Hepatocyte (in vitro differentiated cells): ENCODE measurements at places on chromosomes 7 and 10. TPM values are rescaled to one million over a fixed set of nuclear protein-coding genes. Genes with fewer than 3 reads are reported as not detected.

Gene NPSR1
- not detected in 2 replicates for total RNA-seq

DNA sequence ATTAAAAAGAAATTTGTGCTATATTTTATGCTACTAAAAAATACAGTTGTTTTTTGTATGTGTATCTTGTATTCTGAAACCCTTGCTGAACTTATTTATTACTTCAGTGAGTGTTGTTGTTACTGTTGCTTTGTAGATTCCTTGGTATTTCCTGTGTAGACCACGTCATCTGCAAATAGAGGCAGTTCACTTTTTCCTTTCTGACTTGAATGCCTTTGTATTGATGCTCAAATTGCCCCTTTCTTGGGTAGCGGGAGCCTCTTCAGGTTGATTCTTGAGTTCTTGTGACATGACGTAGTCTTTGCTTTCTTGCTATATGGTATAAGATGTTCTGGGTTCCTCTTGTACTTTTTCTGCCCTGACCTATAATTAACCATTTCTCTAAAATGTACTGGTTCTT, 504.1 kb downstream of the SDK1 start:
- DNase-seq, result no peak
- no peaks in the 10 kb centered on the region for H3K36me3 ChIP-seq
- H3K27ac ChIP-seq, result no peak overlapping the region
- no peaks in the 10 kb centered on the region for H3K27me3 ChIP-seq
- H3K4me3 ChIP-seq, result no peak overlapping the region

Gene SPDYE5
- not detected in 2 replicates for total RNA-seq

DNA sequence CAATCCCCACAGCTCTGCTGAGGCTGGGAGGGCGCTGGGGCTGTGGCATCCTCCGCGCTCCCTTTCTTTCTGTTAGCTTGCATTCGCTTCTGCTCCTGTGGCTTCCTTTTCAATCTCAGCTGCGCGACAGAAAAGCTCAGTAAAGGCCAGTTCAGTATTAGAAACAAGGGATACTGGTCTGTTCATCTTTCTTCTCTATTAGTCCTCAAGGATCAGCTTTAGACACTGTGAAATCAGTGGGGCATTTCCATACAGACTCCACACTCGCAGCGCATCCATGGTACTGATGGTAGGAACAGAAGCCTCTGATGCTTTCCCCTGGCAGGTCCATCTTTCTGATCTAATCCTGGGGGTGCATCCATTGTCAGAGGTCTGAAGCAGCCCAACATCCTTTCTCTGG, 163.7 kb downstream of the LYZL1 start:
- H3K4me1 ChIP-seq, result no peaks in the 10 kb centered on the region
- no peak overlapping the region for H3K4me3 ChIP-seq
- DNase-seq, result no peak
- no peaks in the 10 kb centered on the region for H3K36me3 ChIP-seq

Gene SPDYE1
- not detected in 2 replicates for total RNA-seq

DNA sequence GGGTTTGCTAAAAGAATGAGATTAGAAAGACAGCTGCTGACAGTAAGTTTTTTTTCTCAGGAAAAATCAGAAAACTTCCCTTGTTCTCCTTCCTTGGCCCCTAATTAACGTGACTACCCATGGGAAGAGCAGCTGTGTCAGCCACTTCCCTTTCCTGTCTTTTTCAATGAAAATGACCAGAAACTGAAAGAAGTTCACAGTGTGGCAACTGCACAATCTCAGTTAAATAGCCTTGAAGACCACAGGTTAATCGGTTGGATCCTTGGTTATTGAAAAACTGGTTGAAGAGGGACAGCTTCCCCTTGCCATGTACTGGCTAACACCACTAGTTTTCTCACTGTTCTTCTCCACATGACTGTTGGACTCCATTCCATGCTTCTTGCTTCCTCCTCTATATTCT, 148.8 kb upstream of the AGR3 start:
- no peak overlapping the region for H3K4me3 ChIP-seq
- no peak for DNase-seq
- no peak overlapping the region for H3K27ac ChIP-seq
- no peaks in the 10 kb centered on the region for H3K27me3 ChIP-seq
- no peaks in the 10 kb centered on the region for H3K36me3 ChIP-seq
- H3K4me1 ChIP-seq, result no peaks in the 10 kb centered on the region

Gene THSD7A
- total RNA-seq, result 6.9 and 8.3 TPM in 2 replicates

GRCh38 chr10:69230128-69230527, 10.0 kb downstream of the HKDC1 start:
- H3K27ac ChIP-seq, result peak overlapping the region; percentile 93
- H3K4me3 ChIP-seq, result no peak overlapping the region
- H3K36me3 ChIP-seq, result no peaks in the 10 kb centered on the region
- H3K4me1 ChIP-seq, result peaks cover 6% of the 10 kb centered on the region
- no peak for DNase-seq
- no peaks in the 10 kb centered on the region for H3K27me3 ChIP-seq

Gene THNSL1
- total RNA-seq, result 6.3 and 7.1 TPM in 2 replicates

- no peaks in the 10 kb centered on the region for H3K27me3 ChIP-seq
- H3K4me1 ChIP-seq, result peaks cover 10% of the 10 kb centered on the region
- no peaks in the 10 kb centered on the region for H3K36me3 ChIP-seq
- no peak for DNase-seq
- no peak overlapping the region for H3K27ac ChIP-seq
- no peak overlapping the region for H3K4me3 ChIP-seq
Observed at GRCh38 chr7:132399367-132399766, 176.9 kb downstream of the PLXNA4 start.

- H3K4me3 ChIP-seq, result no peak overlapping the region
- DNase-seq, result no peak
- H3K27me3 ChIP-seq, result no peaks in the 10 kb centered on the region
- no peak overlapping the region for H3K27ac ChIP-seq
Observed at GRCh38 chr7:99539213-99539811, 12.6 kb downstream of the FAM200A start.

Gene HELLS
- 27.0 and 39.4 TPM in 2 replicates for total RNA-seq

DNA sequence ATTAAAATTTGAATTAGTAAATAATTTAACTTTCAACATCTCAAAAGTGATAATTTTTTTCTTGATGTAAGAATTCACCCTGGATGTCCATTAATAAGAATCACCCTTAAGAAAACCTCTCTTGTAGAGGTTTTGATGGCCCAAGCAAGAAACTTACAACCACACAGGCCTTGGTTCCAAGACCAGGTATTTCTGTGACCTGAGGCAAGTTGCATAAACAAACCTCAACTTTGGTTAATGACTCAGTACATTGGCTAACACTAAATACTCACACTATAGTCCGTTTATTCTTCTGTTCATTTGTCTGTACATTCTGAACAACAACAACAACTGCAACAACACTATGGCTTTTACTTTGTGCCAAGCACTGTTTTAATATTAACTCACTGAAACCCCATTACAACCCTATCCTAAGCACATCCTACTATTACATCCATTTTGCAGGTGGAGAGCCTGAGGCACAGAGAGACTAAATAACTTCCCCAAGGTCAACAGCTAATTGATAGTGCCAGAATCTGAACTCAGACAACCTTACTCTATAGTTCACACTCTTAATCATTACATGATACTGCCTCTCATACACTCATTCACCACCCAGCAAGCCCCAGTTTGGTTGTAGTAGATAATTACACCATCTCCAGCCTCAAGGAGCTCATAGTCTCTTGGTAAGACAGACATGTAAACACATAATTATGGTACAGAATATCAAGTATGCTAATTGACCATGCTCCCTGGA, 6.6 kb downstream of the ANK3 start:
- no peak overlapping the region for H3K27ac ChIP-seq
- H3K4me3 ChIP-seq, result no peak overlapping the region
- no peaks in the 10 kb centered on the region for H3K27me3 ChIP-seq
- no peaks in the 10 kb centered on the region for H3K4me1 ChIP-seq

Gene SEM1
- 22.0 and 26.8 TPM in 2 replicates for total RNA-seq

GRCh38 chr7:38220452-38220851, 42.4 kb downstream of the STARD3NL start:
- DNase-seq, result no peak
- H3K27me3 ChIP-seq, result no peaks in the 10 kb centered on the region
- H3K36me3 ChIP-seq, result no peaks in the 10 kb centered on the region

DNA sequence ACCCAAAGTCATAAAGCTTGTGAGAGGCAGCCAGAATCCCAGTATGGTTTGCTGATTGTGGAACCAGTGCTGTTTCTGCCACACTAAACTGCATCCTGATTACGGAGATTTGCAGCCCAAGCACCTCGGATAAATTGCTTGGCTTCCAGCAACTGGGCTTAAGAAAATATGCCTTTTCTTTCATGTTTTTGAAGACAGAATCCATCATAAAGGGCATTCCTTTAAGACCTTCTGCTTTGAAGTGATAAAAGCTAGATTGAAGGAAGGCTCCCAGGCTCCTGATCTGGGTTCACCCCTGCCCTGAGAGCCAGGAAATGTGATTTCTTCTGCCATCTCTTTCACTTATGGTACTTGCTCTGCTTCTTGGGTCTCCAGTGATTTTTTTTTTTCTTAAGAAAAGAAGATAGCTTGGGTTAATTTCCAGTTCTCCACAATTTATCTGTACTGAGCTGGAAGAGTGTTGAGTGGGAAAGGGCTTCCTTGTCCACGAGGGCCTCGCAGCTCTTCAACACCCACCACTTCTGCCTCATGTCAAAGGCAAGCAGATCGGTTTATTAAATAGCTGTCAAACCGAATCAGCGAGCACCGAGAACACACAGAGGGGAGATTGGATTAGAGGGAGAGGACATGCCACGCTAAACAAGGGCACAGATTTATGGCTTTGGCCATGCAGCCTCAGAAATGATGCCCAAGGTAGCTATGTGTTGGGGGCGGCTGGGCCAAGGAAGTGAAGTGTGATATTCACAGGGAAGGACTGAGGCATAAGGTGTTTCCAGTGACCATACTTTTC, 94.9 kb upstream of the TBX20 start:
- H3K4me1 ChIP-seq, result peaks cover 5% of the 10 kb centered on the region
- H3K27ac ChIP-seq, result no peak overlapping the region
- DNase-seq, result no peak
- no peaks in the 10 kb centered on the region for H3K27me3 ChIP-seq
- H3K36me3 ChIP-seq, result no peaks in the 10 kb centered on the region

Gene DRGX
- total RNA-seq, result not detected in 2 replicates

DNA sequence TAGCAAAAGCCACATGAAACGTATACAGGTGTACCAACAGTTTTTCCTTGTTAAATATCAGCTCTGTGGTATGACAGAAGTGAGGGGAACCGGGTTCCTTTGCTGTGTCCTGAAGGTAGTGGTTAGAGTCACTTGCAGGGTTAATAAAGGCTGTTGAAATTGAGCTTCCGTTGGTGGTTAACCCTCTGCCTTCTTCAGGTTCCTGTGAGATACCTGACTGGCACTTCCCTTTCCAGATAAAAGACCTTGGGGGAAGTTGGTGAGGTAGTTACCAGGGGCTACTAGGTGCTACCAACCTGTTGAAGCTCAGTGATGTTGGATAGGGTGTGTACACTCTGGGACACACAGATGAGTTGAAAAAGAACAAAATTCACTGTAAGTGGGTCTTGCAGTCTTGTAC, 384.1 kb downstream of the GATA3 start:
- H3K27me3 ChIP-seq, result peaks cover 33% of the 10 kb centered on the region
- no peaks in the 10 kb centered on the region for H3K36me3 ChIP-seq
- no peak overlapping the region for H3K27ac ChIP-seq
- H3K4me1 ChIP-seq, result no peaks in the 10 kb centered on the region

DNA sequence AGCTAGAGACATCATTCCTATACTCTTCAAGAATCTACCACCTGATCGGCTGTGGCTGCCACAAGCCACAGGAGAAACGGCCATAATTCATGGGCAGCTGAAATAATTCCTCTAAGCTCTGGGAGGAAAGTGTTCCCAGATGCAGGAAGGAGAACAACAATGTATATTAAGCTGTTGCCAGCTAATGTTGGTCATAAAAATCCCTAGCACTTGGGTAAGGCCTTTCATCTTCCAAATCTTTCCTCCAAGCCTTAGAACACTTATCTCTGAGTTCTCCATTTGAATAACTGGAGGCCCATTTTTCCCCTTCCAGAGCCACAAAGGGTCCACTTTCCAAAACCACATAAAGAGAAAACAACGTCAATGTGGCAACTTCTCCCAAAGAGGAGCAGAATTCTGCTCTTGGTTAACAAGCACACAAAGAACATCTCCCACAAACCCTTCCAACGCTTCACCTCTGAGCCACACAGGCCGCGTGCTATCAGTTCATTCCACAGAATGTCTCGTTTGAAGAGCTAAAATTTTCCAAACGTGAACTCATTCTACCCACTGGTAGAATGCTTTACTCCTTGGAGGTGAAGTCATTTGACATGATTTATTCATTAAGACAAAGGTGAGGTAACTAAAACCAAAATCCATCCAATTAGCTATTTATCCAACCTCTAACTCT, 11.2 kb downstream of the KCNMA1 start:
- no peak overlapping the region for H3K4me3 ChIP-seq
- DNase-seq, result no peak
- peaks cover 8% of the 10 kb centered on the region for H3K4me1 ChIP-seq
- H3K27ac ChIP-seq, result peak overlapping the region; percentile 47

- no peak overlapping the region for H3K4me3 ChIP-seq
- DNase-seq, result peak; percentile 72
- H3K36me3 ChIP-seq, result no peaks in the 10 kb centered on the region
- no peak overlapping the region for H3K27ac ChIP-seq
Observed at GRCh38 chr7:155190688-155191087, 107.0 kb upstream of the INSIG1 start.

GRCh38 chr7:5614600-5614999, 166.9 kb downstream of the RNF216 start:
- DNase-seq, result no peak
- H3K27ac ChIP-seq, result no peak overlapping the region
- H3K36me3 ChIP-seq, result no peaks in the 10 kb centered on the region
- no peaks in the 10 kb centered on the region for H3K4me1 ChIP-seq
- H3K27me3 ChIP-seq, result no peaks in the 10 kb centered on the region
- H3K4me3 ChIP-seq, result no peak overlapping the region

DNA sequence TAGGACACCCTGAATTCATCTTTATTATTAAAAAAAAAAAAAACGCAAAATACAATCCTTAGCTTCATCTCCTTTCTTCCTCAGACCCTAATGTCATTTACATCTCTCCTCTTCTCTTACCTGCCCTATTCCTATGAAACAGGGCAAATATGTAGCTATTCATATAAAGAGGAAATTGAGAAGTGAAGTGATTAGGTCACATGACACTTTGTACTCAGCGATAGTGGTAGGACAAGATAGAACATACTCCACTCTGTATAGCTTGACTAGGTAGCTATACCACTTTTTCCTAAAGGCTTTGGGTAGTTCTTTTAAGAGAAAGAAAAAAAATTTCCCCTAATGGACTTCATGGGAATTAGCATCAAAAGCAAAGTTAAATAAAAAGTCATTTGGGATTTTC, 6.2 kb upstream of the CELF2 start:
- no peak for DNase-seq
- H3K27ac ChIP-seq, result no peak overlapping the region
- no peaks in the 10 kb centered on the region for H3K4me1 ChIP-seq
- H3K36me3 ChIP-seq, result no peaks in the 10 kb centered on the region
- H3K27me3 ChIP-seq, result peaks cover 29% of the 10 kb centered on the region
- H3K4me3 ChIP-seq, result no peak overlapping the region

DNA sequence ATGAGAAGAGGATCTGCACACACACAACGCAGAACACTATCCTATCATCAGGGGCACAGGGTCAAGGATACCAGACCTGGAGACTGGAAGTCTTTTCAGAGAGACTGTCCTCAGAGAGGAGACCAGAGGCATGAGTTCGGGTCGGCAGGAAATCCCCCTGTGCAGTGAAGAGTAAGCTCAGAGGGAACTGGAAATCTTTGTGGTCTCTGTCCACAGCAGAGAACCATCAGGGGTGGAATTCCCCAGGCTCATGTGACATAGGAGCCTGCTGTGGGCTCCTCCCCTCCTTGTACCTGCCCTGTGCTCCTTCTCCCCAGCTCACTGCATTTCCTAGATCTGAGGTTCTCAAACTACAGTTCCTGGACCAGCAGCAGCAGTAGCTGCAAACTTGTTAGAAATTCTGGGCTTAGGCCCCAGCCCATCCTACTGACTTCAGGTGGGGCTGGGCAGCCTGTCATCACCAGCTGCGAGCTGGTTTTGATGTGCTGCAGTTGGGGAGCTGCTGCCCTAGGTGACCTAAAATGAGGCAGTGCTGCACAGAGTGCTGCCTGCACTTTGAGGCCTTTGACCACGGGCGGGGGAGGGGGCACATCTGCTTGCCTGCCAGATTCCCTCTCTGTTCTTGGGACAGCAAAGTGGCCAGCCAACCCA, 2.4 kb downstream of the ZMIZ2 start:
- peak; percentile 57 for DNase-seq
